ENCODE measurements at places on chromosomes 16 and 17.
A peak's percentile ranks its signal among the peaks of the same experiment; 100 is the strongest.

DNA sequence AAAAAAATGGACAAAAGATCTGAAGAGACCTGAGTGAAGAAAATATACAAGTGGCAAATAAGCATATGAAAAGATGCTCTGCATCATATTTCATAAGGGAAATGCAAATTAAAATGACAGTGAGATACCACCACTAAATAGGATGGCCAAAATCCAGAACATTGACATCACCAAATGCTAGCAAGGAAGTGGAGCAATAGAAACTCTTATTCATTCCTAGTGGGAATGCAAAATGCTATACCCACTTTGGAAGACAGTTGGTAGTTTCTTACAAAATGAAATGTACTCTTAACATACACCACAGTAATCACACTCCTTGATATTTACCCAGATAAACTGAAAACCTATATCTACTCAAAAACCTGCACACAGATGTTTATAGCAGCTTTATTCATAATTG, 33.6 kb downstream of the DHRS7B start:
- no peak overlapping the region for H3K4me3 ChIP-seq
- H3K27me3 ChIP-seq: no peaks in the 10 kb centered on the region
- H3K36me3 ChIP-seq: no peaks in the 10 kb centered on the region
- H3K4me1 ChIP-seq: peaks cover 20% of the 10 kb centered on the region
- no peak overlapping the region for H3K27ac ChIP-seq

DNA sequence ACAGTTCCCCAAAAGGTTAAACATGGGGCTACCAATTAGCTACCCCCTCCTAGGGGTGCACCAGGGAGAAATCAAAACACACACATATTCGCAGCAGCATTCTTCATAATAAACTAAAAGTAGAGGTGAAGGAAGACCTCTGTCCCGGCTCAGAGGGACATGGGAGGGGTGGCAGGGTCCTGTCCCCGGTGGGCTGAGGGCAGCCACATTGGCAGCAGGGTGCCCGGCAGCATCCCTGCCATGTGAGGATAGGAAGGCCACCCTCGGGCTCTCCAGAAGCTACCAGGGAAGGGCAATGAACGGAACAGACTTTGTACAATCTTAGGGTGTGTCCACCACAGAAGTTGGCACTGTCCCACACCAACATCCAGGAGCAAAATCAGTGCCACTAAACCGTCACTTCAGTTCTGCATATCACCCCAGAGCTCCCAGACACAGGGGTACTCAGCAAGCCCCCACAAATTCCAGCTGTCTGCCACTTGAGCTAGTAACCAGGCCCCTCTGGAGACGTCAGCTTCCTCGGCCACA, 3.1 kb upstream of the DNAH17 start:
- H3K4me3 ChIP-seq: no peak overlapping the region
- H3K36me3 ChIP-seq: no peaks in the 10 kb centered on the region
- DNase-seq: no peak
- no peaks in the 10 kb centered on the region for H3K4me1 ChIP-seq

DNA sequence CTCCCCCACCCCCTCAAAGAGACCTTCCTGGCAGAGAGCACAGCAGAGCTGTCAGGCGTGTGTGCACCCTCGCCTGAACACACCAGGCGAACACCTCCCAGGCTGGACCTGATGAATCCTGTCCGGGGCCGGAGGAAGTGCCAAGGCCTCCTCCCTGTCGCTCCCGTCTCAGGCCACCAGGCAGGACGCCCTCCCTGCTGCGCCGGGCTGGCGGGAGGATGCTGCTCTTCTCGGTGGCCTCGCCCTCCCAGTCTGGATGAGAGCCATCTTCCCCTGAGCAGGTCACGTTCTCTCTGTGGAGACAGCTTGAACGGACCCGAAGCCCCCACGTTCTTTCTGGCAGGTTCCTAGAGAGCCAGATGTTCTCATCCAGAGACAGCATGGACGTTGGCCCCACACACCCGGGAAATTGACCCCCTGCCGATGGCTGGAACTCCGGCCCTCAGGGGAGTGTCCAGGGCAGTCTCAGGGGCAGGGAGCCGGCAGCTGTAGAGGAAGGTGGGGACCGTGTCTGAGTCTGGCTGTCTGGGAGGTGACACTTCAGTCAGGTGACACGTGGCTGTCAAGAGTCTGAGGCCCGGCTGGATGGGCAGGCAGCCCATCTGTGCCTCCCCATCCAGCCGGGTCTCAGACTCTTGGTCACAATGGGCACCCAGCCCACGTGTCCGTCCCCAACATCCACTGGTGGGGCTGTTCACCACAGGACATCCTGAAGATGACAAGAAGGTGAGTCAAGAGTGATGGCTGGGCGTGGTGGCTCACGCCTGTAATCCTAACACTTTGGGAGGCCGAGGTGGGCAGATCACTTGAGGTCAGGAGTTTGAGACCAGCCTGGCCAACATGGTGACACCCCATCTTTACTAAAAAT, 5.0 kb upstream of the TIMP2 start:
- no peaks in the 10 kb centered on the region for H3K27me3 ChIP-seq
- no peak overlapping the region for H3K4me3 ChIP-seq
- DNase-seq: no peak
- H3K27ac ChIP-seq: no peak overlapping the region
- H3K4me1 ChIP-seq: peaks cover 25% of the 10 kb centered on the region
- H3K36me3 ChIP-seq: no peaks in the 10 kb centered on the region

- H3K36me3 ChIP-seq: no peaks in the 10 kb centered on the region
- peak overlapping the region; percentile 68 for H3K27ac ChIP-seq
- no peak for DNase-seq
- H3K4me3 ChIP-seq: peak overlapping the region; percentile 42
- H3K27me3 ChIP-seq: no peaks in the 10 kb centered on the region
Observed at GRCh38 chr16:49484936-49485335, 111.3 kb downstream of the C16orf78 start.

GRCh38 chr16:23877107-23878070, 41.6 kb downstream of the PRKCB start:
- DNase-seq: no peak
- H3K4me1 ChIP-seq: no peaks in the 10 kb centered on the region

DNA sequence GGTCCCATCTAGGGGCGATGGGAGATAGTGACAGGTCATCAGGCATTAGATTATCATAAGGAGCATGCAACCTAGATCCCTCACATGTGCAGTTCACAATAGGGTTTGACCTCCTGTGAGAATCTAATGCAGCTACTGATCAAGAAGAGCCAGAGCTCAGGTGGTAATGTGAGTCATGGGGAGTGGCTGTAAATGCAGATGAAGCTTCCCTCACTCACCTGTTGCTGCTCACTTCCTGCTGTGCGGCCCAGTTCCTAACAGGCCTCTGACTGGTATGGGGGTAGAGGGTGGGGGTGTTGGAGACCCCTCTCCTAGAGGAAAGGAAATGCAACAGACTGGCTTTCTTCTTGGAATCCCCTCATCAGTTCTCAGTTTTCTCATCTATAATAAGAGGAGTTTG, 131.4 kb downstream of the CA10 start:
- H3K4me1 ChIP-seq: peaks cover 22% of the 10 kb centered on the region
- H3K27me3 ChIP-seq: no peaks in the 10 kb centered on the region
- H3K27ac ChIP-seq: no peak overlapping the region
- H3K36me3 ChIP-seq: no peaks in the 10 kb centered on the region

DNA sequence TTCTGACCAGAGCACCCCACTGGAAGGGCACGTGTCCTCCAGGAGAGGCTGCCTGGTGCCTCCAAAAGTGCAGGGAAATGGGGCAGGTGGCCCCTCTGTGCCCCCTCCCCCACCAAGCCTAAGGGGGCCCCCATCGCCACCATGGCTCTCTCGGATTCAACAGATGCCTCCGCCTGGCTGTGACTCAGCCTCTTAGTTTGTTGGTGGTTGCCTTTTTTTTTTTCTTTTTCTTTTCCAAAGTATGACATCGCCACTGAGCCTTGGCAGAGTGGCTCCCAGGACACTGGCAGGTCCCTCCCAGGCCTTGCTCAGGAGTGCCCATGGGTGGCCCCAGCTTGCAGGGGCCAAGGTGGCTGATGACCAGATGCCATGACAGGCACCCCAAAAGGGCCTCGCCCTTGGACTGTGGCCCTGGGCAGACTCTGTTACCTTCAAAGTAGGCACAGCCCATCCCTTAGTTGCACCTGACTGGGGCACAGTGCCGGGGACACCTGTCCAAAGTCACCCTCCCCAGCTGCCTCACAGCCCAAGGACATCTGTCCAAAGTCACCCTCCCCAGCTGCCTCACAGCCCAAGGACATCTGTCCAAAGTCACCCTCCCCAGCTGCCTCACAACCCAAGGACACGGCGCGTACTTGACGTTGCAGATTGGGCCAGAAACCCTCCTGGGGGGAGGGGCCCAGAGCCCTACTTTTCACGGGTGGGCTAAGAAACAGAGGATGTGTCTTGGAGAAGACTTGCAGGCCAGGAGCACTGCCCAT, 29.6 kb downstream of the NPTX1 start:
- H3K4me3 ChIP-seq: no peak overlapping the region
- H3K36me3 ChIP-seq: no peaks in the 10 kb centered on the region
- no peak overlapping the region for H3K27ac ChIP-seq
- DNase-seq: no peak
- no peaks in the 10 kb centered on the region for H3K27me3 ChIP-seq

GRCh38 chr16:85321509-85322271, 209.4 kb upstream of the CIBAR2 start:
- no peaks in the 10 kb centered on the region for H3K27me3 ChIP-seq
- peaks cover 44% of the 10 kb centered on the region for H3K4me1 ChIP-seq
- H3K4me3 ChIP-seq: peak overlapping the region; percentile 37
- peak overlapping the region; percentile 85 for H3K27ac ChIP-seq

DNA sequence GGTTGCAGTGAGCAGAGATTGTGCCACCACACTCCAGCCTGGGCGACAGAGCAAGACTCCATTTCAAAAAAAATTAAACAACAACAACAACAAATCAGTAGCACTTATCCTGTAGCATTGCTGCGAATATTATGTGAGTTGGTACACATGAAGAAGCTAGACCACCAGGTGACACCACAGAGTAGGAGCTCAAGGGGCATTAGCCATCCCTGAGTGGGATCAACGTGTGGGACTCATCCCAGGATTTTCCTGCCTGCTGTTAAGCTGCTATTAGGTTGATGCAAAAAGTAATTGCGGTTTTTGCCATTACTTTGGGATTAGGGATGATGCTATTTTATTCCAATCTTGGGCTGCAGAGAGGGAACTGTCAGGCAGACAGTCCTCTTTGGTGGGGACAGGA, 47.2 kb downstream of the OTOA start:
- H3K27ac ChIP-seq: no peak overlapping the region
- no peak for DNase-seq
- no peaks in the 10 kb centered on the region for H3K27me3 ChIP-seq
- H3K4me1 ChIP-seq: peaks cover 6% of the 10 kb centered on the region
- no peaks in the 10 kb centered on the region for H3K36me3 ChIP-seq
- H3K4me3 ChIP-seq: no peak overlapping the region

GRCh38 chr17:65018610-65019316, 37.8 kb downstream of the GNA13 start:
- peaks cover 38% of the 10 kb centered on the region for H3K4me1 ChIP-seq
- no peak overlapping the region for H3K4me3 ChIP-seq

DNA sequence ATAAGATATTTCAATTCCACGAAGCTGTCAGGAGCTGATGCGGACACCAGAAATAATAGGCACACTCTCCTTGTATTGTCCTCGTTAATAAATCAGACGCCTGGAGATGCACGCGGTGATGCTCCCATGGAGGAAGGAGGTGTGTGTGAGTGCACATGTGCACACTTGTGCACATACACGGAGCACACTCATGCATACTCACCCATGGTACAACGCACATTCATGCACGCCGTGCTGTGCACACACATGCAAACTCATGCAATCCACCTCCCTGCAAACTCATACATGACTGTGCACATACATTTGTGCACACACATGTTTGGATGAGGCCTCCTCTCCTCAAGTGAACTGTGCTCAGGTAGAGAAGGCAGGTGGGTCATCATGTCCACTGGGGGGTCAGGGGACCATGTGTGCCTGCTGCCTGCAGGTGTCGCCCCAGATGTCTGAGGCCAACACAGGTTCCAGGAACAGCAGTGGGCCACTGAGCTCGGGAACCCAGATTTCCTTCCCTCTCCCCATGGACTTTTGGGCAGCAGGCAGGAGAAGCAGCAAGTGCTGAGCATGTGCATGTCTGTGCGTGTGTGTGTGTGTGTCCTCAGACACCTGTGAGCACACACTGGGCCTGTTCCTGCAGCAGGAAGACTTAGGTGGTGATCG, 165.3 kb downstream of the SDK2 start:
- no peaks in the 10 kb centered on the region for H3K36me3 ChIP-seq
- no peaks in the 10 kb centered on the region for H3K4me1 ChIP-seq
- no peaks in the 10 kb centered on the region for H3K27me3 ChIP-seq
- no peak overlapping the region for H3K4me3 ChIP-seq
- H3K27ac ChIP-seq: no peak overlapping the region
- DNase-seq: no peak

DNA sequence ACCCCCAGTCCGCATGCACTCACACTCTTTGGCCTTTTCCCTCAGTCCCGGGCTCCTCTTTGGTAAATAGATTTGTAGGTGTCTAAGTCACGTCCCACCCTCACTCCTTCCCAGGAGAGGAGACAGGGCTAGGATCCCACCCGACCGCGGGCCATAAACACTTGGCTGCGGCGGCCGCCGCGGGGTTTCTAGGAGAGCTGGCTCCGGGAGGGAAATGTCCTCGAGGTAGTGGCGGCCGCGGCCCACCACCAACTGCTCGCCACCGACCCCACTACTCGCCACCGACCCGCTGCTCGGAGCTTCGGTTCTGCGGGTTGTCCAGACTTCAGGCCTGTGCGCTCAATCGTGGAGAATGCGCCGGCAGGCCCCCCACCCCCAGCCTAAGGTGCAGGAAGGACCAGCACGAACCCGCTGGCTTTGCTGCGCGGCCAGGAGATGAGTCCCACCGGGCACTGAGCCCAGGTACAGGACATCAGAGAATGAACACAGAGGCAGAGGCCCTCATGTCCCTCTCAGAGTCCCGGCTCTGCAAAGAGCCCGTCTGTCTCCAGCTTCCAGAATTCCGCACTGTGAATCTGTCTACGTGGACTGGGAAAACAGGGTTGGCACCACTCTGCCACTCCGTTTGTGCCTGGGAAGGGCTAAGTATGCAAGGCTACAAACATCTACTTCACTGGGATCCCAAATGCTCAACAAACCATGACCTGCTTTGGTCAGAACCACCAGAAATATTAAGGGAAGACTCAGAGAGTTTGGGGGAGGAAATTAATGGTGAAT, 2.5 kb downstream of the PRAC2 start:
- H3K4me1 ChIP-seq: peaks cover 23% of the 10 kb centered on the region
- H3K4me3 ChIP-seq: peak overlapping the region; percentile 16
- no peak overlapping the region for H3K27ac ChIP-seq

DNA sequence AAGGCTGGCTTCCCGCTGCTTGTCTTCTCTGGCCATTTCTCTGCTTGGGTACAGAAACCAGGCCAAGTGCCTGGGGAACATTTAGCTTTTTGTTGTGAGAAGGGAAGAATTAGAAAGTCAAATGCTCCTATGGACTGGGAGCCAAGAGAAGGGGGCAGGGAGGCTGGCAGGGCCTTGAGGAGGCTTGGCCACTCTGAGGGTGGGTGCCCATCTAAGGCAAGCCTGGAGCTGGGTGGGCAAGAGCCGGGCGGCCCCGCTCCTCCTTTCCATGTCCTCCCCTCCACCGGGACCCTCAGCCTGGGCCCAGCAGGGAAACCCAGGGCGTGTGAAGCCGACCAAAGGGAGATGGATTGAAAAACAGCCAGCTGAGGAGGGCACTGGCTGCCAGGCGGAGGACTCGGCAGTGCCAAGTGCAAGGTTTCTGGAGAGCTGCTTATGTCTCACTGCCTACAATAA, 69.4 kb downstream of the NTN1 start:
- no peaks in the 10 kb centered on the region for H3K27me3 ChIP-seq
- H3K4me1 ChIP-seq: no peaks in the 10 kb centered on the region
- peak overlapping the region; percentile 75 for H3K27ac ChIP-seq
- no peak for DNase-seq
- no peaks in the 10 kb centered on the region for H3K36me3 ChIP-seq
- H3K4me3 ChIP-seq: peak overlapping the region; percentile 35

- peaks cover 7% of the 10 kb centered on the region for H3K27me3 ChIP-seq
- H3K4me3 ChIP-seq: no peak overlapping the region
- no peak for DNase-seq
- H3K4me1 ChIP-seq: no peaks in the 10 kb centered on the region
Observed at GRCh38 chr16:54648575-54648974, 282.1 kb upstream of the IRX5 start.

Data from esophagus muscularis mucosa (tissue), 4 donors.